ENCODE measurements at places on chromosomes 12 and 14. TPM values are rescaled to one million over a fixed set of nuclear protein-coding genes. Genes with fewer than 3 reads are reported as not detected.

DNA sequence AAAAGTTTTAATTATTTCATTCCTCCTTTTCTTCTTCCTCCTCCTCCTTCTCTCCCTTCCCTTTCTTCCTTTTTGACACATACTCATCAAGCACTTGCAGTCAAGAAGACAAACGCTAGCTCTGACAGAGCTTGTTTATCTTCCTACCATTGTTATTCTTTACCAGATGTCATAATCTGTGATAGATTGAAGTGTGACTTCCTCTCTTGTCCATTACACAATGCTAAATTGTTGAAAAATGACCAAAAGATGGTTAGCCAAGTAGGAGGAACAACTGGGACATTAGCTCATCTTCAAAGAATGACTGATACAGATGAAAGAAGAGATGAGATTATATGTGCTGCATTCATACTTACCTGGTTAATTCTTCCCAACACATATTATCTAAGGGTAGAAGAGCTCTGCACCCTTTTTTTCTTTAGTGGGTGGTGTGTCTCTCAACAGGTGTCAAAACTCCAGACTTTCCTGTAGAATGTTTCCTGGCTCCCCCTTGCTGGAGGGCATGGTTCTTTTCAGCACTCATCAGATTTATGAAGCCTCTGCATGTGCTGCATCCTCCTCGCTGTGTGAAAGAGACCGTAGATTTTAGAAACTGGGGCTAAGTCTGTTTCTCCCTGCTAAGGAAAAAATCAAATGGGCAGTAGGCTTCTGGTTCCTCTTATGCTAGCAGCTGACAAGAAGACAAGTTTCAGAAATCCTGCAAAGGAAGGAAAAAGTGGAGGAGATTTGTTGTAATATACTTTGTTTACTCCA is 147.1 kb downstream of the TMX1 start:
- no peak overlapping the region for H3K4me3 ChIP-seq
- DNase-seq = no peak
- H3K36me3 ChIP-seq = no peaks in the 10 kb centered on the region
- peaks cover 14% of the 10 kb centered on the region for H3K27me3 ChIP-seq
- no peaks in the 10 kb centered on the region for H3K4me1 ChIP-seq

DNA sequence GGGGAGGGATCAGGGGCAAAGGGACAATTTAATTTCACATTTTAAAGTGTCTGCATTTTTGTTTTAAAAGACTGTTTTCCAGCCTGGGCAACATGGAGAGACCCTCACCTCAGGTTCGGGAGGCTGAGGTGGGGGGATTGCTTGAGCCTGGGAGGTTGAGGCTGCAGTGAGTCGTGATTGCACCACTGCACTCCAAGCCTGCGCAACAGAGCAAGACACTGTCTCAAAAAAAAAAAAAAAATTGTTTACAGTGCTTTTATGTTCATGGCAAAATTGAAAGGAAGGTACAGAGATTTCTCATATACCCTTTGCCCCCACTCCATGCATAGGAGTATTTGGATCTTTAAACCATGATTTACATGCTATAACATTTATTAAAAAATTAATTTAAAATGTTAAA is 16.4 kb upstream of the HVCN1 start:
- H3K4me1 ChIP-seq = no peaks in the 10 kb centered on the region
- no peak for DNase-seq
- H3K27ac ChIP-seq = no peak overlapping the region
- no peaks in the 10 kb centered on the region for H3K27me3 ChIP-seq
- no peak overlapping the region for H3K4me3 ChIP-seq

DNA sequence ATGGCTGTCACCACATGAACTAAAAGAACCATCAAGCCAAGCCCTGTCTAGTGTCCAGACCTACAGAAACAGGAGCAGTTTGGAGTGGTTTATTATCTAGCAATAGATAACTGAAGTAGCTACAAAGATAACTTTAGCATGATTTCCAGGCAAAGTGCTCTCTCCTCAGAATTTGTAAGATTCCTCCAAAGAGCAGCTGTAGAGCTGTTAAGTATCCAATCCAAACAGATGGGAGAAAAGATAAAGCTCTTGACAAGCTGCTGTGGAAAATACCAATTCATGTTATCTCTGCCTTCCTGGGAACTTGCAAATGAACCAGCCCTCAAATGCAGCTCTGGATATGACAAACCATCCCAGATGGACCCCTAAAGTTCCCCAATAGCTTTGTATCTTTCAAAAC is 78.9 kb upstream of the RESF1 start:
- H3K4me3 ChIP-seq = no peak overlapping the region
- H3K4me1 ChIP-seq = peaks cover 6% of the 10 kb centered on the region
- no peaks in the 10 kb centered on the region for H3K27me3 ChIP-seq
- H3K36me3 ChIP-seq = peaks cover 26% of the 10 kb centered on the region
- H3K27ac ChIP-seq = no peak overlapping the region
- DNase-seq = no peak

DNA sequence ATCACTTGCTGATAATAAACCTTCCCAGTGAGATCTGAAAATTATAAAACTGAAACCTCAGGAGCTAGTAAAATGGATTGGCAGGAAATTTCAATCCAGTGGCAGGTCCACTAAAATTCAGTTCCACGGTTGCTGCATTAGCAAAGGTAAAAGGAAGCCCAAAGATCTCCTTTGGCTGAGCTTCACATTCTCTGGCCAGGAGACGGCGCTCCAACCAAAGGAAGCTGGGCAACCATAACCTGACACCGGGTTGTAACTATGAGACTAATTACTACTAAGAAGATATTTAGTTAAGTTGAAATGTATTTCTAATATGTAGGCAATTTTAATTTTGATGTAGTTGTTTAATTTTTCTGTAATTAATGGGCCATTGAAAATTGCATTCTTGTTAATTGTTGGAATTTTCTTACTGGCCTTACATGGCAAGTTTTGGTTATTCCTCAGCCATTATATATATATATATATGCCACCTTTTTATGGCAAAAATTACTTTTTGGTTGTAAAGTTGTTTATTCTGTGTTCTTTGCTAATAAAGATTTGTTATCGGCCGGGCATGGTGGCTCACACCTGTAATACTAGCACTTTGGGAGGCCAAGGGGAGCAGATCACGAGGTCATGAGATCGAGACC is 17.0 kb downstream of the OR8S1 start:
- peaks cover 3% of the 10 kb centered on the region for H3K4me1 ChIP-seq
- H3K36me3 ChIP-seq = no peaks in the 10 kb centered on the region

- DNase-seq = peak; percentile 92
- no peaks in the 10 kb centered on the region for H3K27me3 ChIP-seq
- peaks cover 31% of the 10 kb centered on the region for H3K4me1 ChIP-seq
- H3K27ac ChIP-seq = peak overlapping the region; percentile 99
- H3K36me3 ChIP-seq = peaks cover 11% of the 10 kb centered on the region
Observed at GRCh38 chr12:50764286-50765094, 589 bp downstream of the ATF1 start.

GRCh38 chr14:76836029-76836630 is 9.9 kb downstream of the LRRC74A start:
- H3K4me3 ChIP-seq = no peak overlapping the region
- no peaks in the 10 kb centered on the region for H3K4me1 ChIP-seq
- H3K36me3 ChIP-seq = no peaks in the 10 kb centered on the region
- DNase-seq = no peak
- H3K27ac ChIP-seq = no peak overlapping the region

- H3K27ac ChIP-seq = no peak overlapping the region
- H3K27me3 ChIP-seq = no peaks in the 10 kb centered on the region
- H3K4me1 ChIP-seq = peaks cover 7% of the 10 kb centered on the region
- no peak overlapping the region for H3K4me3 ChIP-seq
Observed at GRCh38 chr12:24748326-24748725, 200.6 kb downstream of the BCAT1 start.

GRCh38 chr12:29025937-29026336 is 123.1 kb upstream of the FAR2 start:
- H3K4me1 ChIP-seq = peaks cover 3% of the 10 kb centered on the region
- H3K4me3 ChIP-seq = no peak overlapping the region
- peaks cover 10% of the 10 kb centered on the region for H3K27me3 ChIP-seq

Gene GLT1D1
- total RNA-seq = 2.2 TPM

Gene VWF
- 0.09 TPM for total RNA-seq

Gene KLRC4
- not detected for total RNA-seq
